ENCODE measurements at places on chromosomes 6 and 20. TPM values are rescaled to one million over a fixed set of nuclear protein-coding genes. Genes with fewer than 3 reads are reported as not detected.

CFAP61 gene
- total RNA-seq = 2.0 TPM

ELOVL4 gene
- total RNA-seq = 4.6 TPM

MYH7B gene
- total RNA-seq = 0.66 TPM

TMEM63B gene
- 13.6 TPM for total RNA-seq

DNA sequence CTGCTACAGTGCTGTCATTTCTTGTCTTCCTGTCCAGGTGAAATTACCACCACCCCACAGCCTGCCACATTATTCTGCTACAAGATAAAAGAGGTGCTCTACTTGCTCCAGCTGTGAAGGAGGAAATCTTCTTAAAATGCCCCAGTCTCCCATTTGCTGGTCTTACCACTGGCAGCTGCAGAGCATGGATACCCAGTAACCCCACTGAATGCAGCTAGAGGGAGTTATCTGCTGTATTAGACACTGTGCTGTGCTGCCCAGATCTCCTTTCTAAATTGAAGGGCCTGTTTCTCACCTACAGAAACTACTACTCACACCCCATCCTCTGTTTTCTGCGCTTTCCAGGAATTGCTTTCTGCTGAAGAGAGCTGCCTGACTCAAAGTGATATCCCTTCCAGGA lies 517.8 kb downstream of the PKHD1 start:
- no peak for DNase-seq
- H3K27ac ChIP-seq = no peak overlapping the region
- no peaks in the 10 kb centered on the region for H3K4me1 ChIP-seq
- H3K36me3 ChIP-seq = no peaks in the 10 kb centered on the region
- no peaks in the 10 kb centered on the region for H3K27me3 ChIP-seq
- H3K4me3 ChIP-seq = no peak overlapping the region

DNA sequence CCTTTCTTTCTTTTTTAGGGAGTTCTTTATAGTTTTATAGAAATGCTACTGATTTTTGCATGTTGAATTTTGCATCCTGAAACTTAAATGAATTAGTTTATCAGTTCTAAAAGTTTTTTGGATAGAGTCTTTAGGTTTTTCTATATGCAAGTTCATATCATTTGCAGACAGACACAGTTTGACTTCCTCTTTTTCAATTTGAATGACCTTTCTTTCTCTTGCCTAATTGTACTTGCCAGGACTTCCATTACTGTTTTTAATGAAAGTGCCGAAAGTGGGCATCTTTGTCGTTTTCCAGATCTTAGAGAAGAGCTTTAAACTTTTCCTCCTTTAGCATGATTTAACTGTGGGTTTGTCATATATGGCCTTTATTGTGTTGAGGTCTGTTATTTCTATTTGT lies 21.1 kb upstream of the EDN1 start:
- no peak overlapping the region for H3K4me3 ChIP-seq
- no peaks in the 10 kb centered on the region for H3K4me1 ChIP-seq
- no peak overlapping the region for H3K27ac ChIP-seq
- DNase-seq = no peak
- H3K36me3 ChIP-seq = no peaks in the 10 kb centered on the region

DNA sequence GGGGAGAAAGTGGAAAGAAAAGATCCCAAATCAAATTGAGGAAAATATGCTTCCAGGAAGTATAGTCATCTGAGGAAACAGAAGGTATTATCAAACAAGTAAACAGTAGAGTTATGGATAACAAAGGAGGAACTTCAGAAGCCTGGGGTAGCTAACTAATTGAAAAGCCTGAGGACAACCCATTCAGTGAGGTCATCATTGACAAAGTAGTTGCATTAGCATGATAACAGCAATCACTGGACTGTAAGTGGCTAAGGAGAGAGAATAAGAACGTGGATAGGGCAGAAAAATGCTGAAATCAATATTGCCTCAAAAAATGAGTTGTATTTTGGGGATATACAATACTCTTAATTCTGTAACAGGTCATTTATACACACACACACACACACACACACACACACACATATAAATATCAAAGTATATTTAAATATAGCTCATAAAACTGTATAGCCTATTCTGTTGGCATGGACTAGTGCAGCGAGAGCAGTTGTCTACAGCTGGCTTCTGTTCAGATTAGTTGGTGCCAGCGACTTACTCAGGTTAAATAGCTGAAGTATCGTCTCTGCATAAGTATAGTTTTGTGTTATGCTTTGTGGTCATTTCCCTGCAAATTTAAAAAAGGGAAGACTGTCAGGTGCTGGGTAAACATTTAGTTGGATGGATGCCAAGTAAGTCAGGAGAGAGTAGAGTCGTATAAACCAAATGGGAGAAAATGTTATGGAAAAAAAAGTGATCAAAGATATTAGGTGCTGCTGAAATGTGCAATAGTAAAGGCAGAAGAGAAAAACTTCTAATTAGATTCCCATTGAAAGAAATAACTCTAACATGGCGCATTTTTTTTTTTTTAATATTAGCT lies 33.8 kb upstream of the CTAGE9 start:
- no peaks in the 10 kb centered on the region for H3K36me3 ChIP-seq
- DNase-seq = no peak
- H3K4me3 ChIP-seq = no peak overlapping the region
- no peaks in the 10 kb centered on the region for H3K27me3 ChIP-seq

- no peaks in the 10 kb centered on the region for H3K36me3 ChIP-seq
- DNase-seq = no peak
- no peak overlapping the region for H3K27ac ChIP-seq
- no peaks in the 10 kb centered on the region for H3K27me3 ChIP-seq
- H3K4me1 ChIP-seq = no peaks in the 10 kb centered on the region
These were observed 293.8 kb downstream of the ZNF217 start for GRCh38 chr20:53299831-53300230.
